ENCODE measurements at places on chromosomes 1 and 21.

GRCh38 chr1:59137276-59137615 is 159.6 kb upstream of the FGGY start:
- no peak for DNase-seq

- DNase-seq, result peak; percentile 26
Measured at GRCh38 chr1:16143566-16144324, 12.1 kb downstream of the EPHA2 start.

DNA sequence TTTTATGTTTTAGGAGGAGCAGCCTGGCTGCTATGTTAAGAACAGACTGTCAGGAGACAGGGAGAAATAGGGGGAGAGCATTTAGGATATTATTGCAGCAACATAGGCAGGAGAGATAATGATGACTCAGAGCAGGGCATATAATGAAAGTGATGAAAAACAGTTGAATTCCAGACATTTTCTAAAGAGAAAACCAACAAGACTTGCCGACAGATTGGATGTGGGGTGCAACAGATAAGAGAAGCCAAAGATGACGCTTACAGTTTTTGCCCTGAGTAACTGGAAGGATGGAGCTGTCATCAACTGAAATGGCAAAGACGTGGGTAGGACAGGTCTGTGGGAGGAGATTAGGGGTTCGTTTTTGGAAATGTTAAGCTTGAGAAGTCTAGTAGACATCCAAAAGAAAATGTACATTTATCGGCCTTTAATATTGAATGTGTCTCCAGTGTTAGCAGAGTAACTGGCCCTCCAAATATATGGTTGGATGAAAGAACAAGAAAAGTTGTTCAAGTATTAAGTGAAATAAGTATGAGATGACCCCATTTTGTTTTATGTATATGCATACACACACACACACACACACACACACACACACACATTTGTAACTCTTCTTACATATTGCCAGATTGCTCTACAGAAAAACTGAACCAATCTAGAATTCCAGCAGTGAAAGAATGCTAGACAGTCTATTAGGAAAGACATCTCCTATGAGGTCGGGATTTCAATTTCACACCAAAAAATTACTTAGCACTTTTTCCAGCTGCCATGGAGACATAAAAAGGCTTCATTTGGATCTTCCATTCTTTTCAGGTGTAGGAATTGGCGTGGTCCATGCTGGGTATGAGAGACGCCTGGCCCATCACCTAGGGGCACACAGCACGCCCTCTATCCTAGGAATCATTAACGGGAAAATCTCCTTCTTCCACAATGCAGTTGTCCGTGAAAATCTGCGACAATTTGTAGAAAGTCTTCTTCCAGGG is 17.2 kb downstream of the DNAJC16 start:
- no peak for DNase-seq

DNA sequence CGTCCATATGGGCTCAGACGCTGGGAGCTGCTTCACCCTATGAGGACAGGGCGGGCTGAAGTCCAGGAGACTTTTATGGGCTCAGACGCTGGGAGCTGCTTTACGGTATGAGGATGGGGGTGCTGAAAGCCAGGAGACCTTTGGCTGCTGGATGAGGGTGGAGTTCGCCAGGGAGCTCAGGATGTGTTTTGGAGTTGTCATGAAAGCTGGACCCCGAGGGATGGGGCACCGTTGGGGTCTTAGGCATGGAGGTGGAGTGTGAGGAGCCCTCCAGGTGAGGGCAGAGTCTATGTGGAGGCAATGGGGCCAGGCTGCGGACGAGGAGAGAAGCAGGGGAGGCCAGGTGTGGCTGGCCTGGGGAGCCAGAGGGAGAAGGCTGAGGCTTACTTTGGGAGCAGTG is 27.5 kb downstream of the TRPM2 start:
- no peak for DNase-seq

DNA sequence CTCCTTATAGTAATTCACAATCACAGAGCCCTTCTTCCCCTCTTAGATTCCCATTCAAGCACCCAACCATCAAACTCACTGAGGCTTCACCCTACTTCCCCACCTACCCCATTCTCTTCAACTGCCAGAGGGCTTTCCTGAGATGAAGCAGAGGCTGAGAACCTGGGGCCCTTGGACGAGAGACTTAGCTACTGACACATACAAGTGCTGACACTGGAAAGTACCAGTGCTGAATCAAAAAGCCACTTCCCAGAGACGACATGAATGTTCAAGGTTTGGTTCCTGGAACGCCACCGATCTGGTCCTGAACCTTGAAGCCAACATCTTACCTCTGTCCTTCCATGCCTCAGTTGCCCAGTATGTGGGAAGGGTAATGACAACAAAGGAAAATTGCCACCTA is 16.6 kb upstream of the RAP1A start:
- DNase-seq, result no peak

GRCh38 chr21:43984905-43985689 is 27.0 kb upstream of the TRAPPC10 start:
- peak; percentile 26 for DNase-seq

GRCh38 chr1:222372221-222372620 is 175.7 kb downstream of the HHIPL2 start:
- DNase-seq, result no peak

GRCh38 chr1:59294423-59294822 is 2.5 kb upstream of the FGGY start:
- DNase-seq, result no peak

DNA sequence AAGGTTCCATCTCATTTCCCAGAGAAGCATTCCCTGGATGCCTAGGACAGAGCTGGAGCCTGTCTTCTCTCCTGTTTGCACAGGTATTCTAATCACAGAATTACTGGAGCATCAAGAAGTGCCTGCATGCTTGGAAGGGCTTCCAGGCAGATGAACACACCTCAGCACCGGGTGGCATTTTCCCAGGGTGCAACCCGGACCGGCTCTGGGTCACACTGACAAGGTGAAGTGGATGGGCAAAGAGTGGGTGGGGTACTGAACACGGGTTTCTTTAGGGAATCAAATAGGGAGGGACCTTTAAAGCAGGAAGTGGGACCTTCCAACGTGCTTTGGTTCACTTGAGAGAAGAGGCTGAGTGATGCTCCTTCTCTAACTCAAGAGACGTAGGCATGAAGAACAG is 7.1 kb upstream of the PEF1 start:
- DNase-seq, result no peak

DNA sequence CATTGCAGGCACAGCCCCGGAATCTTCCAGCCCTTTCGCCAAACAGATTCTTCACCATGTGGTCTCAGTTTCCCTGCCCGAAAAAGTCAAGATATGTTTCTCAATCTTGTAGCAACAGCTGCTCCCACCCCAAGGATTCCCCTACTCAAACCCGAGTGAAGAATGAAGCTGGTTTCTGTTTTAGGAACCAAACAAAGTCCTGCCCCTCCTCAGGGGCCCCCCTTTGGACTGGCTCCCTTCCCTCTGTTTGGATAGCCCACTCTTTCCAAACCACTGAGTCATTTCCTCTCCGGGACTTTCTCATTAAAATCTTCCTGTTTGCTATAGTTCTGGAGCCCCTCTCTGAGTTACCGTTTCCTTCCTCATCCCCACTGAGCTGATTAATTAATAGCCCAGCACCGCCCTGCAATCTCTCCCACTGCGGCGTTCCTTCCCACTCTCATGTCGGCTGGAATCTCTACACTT is 100.9 kb downstream of the TSEN15 start:
- no peak for DNase-seq

DNA sequence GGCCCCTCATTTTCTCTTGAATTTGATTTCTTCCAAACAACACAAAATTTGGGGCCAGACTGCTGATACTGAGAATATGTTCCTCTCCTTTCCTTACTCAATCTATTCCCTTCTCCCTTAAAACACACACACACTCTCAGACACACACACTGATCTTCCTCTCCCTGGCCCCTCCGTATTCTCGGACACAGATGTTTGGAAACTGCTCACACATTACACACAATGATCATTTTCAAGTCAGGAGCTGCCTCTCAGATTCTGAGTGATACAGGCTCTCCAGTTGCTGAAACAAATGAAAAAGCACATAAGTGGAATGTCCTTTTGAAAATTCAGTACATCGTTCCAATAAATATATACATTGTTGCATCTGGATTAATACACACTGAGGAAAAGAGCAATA is 161.3 kb downstream of the CLEC20A start:
- no peak for DNase-seq

- DNase-seq, result no peak
Measured at GRCh38 chr1:176785056-176785455, 322.1 kb downstream of the PAPPA2 start.

GRCh38 chr1:7171574-7171973 is 386.3 kb downstream of the CAMTA1 start:
- no peak for DNase-seq

GRCh38 chr1:44305962-44306422 is 49.1 kb downstream of the ERI3 start:
- DNase-seq, result peak; percentile 14

DNA sequence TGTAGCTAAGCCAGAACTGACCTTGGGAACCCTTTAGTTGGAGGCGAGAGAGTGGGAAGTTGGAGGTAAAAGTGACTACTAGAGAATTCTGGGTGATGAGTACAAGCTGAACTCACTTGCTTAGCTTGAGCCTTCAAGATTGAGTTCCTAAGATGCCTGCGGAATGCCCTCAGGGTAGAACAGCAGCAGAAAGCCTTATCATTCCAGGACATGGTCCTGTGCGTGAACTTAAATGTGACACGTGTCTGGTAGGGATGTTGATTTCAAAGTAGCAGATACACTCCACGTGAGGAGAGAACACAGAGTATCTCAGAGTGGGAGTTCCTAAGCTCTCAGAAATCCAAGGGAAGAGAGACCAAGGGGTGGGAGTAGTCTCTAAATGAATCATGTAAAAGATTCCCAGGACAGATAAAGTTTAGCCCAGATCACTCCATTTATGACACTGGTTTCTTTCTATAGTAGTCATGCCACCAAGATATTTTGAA is 60.1 kb downstream of the KCNK1 start:
- no peak for DNase-seq

DNA sequence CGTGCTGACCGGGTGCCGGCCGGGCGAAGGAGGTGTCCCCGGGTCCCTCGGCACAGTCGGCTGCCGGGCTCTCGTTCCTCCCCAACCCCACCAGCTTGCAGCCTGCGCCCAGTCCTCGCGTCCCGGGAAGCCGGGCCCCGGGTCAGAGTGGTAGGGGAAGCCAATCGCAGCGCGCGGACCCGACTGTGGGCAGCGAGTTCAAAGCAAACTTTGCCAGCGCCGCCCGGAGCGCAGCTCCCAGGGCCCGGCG is 328 bp downstream of the MYCL start:
- DNase-seq, result no peak

DNA sequence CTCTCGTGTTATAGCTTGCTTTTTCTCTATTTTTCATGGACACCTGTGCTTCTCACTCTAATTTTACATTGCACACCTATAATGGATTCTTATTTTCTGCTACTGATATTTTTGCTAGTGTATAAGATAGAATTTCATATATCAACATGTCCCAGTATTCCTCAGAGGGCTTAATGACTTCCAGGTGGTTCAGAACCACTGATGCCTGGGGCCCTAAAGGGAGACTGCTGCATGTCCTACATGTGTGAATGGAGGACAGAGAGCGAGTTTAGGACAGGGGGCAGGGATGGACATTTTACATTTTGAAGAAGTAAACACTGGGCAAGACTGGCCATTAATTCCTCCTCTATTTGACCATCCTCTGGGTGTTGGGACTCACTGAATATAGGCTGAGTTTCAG is 100.6 kb downstream of the DISC1 start:
- DNase-seq, result no peak

DNA sequence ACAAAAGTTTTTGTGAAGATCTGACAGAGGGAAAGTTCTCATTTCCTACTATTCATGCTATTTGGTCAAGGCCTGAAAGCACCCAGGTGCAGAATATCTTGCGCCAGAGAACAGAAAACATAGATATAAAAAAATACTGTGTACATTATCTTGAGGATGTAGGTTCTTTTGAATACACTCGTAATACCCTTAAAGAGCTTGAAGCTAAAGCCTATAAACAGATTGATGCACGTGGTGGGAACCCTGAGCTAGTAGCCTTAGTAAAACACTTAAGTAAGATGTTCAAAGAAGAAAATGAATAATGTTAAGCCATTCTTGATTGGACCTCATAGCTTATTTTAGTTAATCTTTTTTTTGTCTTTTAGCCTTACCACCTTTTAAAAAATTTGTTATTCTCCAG is 14.1 kb downstream of the GGPS1 start:
- no peak for DNase-seq

DNA sequence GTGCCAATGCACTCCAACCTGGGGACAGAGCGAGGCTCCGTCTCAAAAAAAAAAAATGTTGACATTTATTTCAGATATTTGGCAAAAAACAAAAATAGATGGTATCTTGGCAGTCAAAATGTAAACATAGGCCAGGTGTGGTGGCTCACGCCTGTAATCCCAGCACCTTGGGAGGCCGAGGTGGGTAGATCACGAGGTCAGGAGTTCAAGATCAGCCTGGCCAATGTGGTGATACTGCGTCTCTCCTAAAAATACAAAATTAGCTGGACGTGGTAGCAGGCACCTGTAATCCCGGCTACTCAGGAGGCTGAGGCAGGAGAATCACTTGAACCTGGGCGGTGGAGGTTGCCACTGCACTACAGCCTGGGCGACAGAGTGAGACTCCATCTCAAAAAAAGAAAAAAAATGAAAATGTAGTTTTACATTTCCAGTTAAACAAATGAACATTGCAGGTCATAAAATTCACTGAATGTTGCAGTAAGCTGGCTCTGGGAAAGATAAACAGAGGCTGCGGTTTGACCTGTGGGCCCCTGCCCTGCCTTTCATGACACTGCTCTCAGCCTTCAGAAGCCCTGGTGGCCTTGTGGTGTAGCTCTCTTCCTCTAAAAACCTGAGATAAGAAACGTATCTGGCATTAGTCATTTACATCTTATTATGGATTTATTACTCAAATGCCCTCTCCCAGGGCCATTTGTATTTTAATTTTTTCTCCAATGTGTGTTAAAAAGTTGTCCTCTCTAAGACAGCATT is 12.2 kb upstream of the SLC44A3 start:
- peak; percentile 61 for DNase-seq

- peak; percentile 56 for DNase-seq
Measured at GRCh38 chr1:156582388-156583017, 3.0 kb downstream of the TTC24 start.

GRCh38 chr1:16464917-16465625 is 24.5 kb downstream of the NECAP2 start:
- no peak for DNase-seq

GRCh38 chr1:57262472-57262871 is 161.4 kb downstream of the DAB1 start:
- no peak for DNase-seq

GRCh38 chr1:151196292-151196800 is 2.0 kb upstream of the PIP5K1A start:
- DNase-seq, result peak; percentile 69

GRCh38 chr1:65825741-65826140 is 33.0 kb downstream of the PDE4B start:
- DNase-seq, result no peak

- no peak for DNase-seq
Measured at GRCh38 chr21:45454060-45454925, 49.3 kb downstream of the COL18A1 start.
